ENCODE measurements at places on chromosomes 7 and 10. TPM values are rescaled to one million over a fixed set of nuclear protein-coding genes. Genes with fewer than 3 reads are reported as not detected.

MMRN2 gene
- total RNA-seq = 60.3 TPM

CUZD1 gene
- 0.98 TPM for total RNA-seq

SOSTDC1 gene
- total RNA-seq = 2.6 TPM

CYP3A7 gene
- total RNA-seq = 2.3 TPM

AKR1C8 gene
- total RNA-seq = 0.33 TPM

IFIT1 gene
- total RNA-seq = 13.9 TPM

TFPI2 gene
- total RNA-seq = 1.8 TPM

TMEM225B gene
- total RNA-seq = 2.0 TPM

Data from breast epithelium (tissue), 4 donors.